AG08395 (cell line): ENCODE measurements at places on chromosomes 4 and X.

DNA sequence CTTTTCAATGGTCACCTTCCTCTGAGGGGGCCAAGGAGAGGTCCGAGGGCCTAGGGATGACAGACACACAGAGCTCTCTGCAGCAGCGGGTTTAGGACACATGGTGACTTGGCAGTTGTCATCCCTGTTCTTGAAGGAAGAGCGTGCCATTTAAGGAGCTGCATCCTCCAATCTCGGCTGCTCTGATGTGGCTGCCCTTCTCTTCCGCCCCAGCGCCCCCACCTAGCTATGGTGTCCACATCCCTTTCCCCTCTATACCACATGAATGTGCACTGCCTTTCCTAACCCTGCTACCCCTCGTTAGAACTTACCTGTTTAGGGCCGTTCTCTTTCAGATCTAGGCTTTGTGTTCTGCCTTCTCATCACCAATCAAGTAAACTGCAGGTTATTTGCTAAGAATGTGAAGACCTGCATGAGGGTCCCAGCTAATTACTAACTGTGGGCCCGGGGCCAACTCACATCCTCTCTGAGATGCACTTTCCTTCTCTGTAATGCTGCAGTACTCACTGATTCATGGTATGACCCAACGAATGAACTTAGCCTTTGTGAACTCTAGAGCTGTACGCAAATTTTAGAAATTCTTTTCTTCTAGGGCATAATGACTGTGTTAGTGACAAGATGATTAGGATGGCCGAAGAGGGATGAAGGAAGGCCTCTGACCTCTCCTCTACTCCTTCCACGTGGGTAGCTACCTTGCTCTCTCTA, 38.2 kb downstream of the CHST7 start:
- no peak for DNase-seq

GRCh38 chr4:121122661-121123060, 41.5 kb downstream of the TNIP3 start:
- no peak for DNase-seq

DNA sequence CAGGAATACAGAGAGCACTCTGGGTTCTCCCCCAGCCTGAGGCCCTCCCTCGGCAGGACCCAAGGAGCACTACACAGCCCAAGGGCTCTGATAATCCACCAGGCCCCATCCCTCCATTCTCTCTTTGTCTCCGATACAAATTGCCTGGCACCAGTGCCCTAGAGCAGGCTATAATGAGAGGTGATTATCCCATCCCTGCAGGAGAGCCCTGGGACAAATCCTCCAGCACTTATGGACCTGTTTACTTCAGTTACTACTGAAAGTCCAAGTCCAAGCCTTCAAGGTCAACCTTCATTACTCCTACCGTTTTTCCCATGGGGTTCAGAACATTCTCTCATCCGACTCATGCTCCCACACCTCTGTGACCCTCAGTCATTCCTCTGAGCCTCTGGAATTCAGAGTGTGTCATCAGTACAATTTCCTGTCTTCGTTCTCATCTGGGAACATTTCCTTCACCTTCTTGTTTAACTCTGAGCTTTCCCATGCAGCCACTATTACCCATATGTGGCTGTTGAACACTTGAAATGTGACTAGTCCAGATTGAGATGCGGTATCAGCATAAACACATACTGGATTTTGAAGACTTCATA, 299.0 kb downstream of the RAPGEF2 start:
- DNase-seq, result peak; percentile 68

GRCh38 chrX:118975831-118976598, 1.6 kb downstream of the LONRF3 start:
- no peak for DNase-seq

- no peak for DNase-seq
Observed at GRCh38 chrX:9162698-9163097, 128.8 kb upstream of the FAM9B start.

DNA sequence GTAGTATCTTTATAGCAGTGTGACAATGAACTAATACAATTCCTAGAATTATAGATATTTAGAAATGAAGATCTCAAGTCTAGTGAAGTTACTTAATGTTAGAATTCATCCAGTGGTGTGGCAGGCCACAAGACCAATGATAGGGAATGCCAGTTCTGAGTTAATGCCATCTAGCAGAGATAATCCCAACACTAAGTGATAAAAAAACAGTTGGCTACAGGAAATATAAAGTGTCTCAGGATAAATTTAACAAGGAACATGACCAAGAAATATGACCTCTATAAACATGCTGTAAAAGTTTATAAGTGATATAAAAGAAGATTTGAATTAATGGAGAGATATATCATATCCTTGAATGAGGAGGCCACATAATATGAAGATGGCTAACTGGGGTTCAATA, 1790.5 kb upstream of the ADGRL3 start:
- DNase-seq, result no peak

GRCh38 chr4:172546782-172547181, 621.8 kb upstream of the GALNT7 start:
- DNase-seq, result no peak

GRCh38 chr4:170139764-170140163, 50.0 kb upstream of the AADAT start:
- peak; percentile 14 for DNase-seq

DNA sequence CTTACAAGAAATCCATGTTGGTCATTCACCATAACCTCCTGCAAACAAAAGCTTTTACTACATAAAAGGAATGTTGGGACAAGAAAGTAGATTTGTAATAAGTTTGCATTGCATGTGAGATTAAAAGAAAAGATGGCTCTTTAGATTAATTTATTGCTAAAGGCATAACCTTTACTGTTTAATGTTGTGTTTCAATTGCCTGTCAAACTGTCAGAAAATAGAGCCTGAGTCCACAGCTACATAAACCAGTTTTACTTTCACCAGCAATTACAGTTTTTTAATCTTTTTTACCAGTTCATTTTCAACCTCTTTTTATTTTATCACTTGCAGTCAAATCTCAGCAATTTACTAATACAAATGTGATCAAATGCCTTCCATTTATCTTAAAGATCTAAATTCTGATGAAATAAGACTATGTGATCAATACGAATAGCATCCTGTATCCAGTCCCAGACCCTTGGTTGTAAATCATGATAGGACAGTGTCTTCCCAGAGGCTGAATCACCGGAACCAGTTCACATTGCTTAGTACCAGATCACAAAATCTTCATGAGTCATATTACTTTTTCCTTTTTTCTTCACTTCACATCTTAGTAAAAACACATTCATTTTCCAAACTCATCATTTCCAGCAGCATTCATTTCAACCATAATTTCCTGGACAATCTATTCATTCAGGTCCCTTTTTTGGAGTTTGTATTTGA, 95.4 kb upstream of the FRG1 start:
- DNase-seq, result no peak

- no peak for DNase-seq
Observed at GRCh38 chrX:125298871-125299270, 20.8 kb upstream of the TEX13C start.

- no peak for DNase-seq
Observed at GRCh38 chr4:26204249-26204825, 116.5 kb upstream of the RBPJ start.
